Stimulated activated CD8-positive, alpha-beta memory T cell treated with anti-CD3 and anti-CD28 coated beads, Interleukin-15, amount 100 ng/mL, for 24 hours (primary cell): ENCODE measurements at places on chromosomes 3 and 15.

GRCh38 chr15:43285609-43286037, 18.9 kb upstream of the TGM5 start:
- DNase-seq = peak; percentile 13

DNA sequence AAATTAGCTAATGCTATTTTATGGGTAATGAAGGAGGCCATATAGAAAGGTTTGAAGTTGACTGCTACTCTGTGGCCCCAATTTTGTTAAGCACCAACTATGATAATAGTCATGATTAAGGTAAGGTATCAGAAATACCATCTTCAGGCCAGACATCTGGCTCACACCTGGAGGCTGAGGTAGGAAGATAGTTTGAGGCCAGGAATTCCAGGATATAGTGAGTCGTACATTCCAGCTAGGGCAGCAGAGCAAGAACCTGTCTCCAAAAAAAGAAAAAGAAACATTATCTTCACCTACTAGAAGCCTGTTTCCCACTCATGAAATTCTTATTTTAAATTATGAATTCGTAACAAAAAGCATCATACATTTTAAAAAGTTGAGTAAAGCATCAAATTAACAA, 64.4 kb downstream of the LRRC28 start:
- no peak for DNase-seq

DNA sequence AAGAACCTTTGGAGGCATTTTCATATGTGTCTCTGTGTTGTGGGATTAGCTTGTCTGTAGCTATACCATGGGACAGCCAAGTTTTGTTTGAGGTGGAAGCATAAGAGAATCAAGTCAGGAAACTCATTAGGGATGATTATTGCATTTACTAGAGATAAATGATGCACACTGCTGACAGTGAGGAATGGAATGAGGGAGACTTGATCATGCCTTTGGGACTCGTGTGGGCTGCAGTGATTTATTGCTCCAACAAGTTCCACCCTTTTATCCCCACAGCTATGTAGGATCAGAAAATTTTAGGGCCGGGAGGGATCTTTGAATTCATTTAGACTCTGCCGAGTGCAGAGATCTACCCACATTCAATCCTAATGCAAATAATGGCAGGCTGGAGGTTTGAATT, 16.3 kb downstream of the ZNF385D start:
- DNase-seq = no peak

- DNase-seq = no peak
These were observed 1.2 kb downstream of the GBE1 start for GRCh38 chr3:81760215-81760614.

- DNase-seq = no peak
These were observed 181.3 kb upstream of the WNT5A start for GRCh38 chr3:55668359-55668758.

GRCh38 chr15:98401029-98401428, 247.3 kb upstream of the IGF1R start:
- DNase-seq = no peak

DNA sequence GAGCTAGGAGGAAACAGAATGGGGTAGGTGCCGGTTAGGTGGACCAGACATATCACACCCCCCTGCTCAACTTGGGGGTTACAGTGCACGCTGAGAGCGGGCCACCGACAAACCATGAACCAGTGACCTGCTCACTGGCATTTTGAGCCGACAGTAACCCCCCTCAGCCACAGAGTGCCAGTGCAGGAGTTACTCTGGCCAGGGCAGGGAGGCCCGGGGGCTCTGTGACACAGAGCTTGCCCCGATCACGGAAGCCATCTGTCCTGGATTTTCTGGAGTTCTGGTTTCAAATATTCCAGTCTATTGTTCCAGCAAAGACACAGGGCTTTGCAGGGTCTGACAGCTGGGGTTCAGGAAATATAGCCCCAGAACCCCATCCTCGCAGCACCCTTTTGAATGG, 225.2 kb downstream of the VPS13C start:
- DNase-seq = no peak

DNA sequence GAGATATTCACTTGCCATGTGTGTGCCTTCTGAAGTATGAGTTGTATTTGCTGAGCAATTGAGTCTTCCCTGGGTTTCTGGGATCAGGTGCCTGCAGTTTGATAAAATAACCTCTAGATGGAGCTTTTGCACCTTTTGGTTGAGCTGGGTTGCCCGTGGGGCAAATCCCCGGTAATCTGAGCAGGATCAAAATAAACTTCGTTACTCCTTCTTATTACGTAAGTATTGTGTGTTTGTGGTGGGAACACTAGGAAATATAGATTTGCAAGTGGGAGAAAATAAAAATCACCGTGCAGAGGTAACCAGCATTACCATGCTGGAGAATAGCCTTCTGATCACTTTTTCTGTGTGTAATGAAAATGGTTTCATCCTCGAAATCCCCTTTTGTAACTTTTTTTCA, 277.4 kb upstream of the NR2E3 start:
- no peak for DNase-seq

GRCh38 chr3:13235897-13236296, 162.7 kb upstream of the IQSEC1 start:
- no peak for DNase-seq

GRCh38 chr15:73239564-73240215, 129.1 kb downstream of the HCN4 start:
- DNase-seq = no peak

DNA sequence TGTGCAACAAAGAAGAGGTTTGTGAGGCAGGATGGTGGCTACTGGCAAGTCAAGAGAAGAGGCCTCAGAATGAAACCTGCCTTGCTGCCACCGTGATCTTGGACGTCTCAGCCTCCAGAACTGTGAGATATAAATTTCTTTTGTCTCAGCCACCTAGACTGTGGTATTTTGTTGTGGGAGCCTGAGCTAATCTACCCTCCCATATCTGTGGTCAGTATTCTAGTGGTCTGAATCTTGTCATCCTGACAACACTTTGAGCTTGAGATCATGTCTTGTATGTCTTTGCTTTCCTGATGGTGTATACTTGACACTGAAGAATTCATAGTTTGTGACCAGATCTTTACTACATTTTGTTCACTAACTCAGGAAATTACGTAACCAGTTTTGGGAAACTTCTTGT, 240.6 kb upstream of the GOLIM4 start:
- no peak for DNase-seq

DNA sequence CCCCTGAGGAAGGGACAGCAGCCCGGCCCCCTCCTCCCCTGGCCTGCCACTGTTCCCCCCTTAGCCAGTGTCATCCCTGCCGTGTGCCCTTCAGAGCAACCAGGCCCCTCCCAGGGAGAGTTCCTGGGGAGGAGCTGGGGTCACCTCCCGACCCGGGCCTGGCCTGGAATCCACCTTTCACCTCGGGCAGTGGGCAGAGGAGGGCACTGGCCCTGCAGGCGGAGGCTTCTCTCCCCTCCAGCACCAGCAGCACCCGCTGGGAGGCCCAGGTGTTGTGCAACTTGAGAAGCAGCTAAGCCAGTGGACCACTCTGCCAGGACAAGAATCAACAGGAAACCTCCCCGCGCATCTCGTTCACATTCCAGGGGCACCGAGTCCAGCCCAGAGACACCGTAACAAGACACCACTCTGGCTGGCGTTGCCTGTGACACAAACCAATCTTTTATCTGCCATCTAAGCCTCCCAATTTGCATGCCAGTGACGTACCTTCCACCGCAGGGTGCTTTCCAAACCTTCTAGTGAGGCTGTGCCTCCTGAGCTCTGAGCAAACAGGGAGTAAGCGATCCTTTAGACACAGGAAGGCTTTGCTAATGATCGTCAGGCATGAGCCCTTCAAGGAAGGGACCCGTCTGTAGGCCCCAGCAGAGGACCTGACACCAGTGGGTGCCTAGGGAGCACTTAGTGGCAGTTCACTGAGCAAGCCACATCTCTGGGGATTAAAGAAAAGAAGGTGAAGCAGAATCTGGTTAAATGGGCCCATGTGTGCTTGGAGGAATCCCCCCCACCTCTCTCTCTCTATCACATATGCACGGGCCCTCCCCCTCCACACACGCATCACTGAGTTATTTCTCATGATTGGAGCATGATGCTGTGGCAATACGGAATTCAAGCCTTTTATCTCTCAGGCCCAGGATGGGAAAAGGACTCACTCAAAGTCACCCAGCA, 98.9 kb upstream of the TLE3 start:
- no peak for DNase-seq

GRCh38 chr3:43212914-43213611, 73.3 kb upstream of the SNRK start:
- no peak for DNase-seq

DNA sequence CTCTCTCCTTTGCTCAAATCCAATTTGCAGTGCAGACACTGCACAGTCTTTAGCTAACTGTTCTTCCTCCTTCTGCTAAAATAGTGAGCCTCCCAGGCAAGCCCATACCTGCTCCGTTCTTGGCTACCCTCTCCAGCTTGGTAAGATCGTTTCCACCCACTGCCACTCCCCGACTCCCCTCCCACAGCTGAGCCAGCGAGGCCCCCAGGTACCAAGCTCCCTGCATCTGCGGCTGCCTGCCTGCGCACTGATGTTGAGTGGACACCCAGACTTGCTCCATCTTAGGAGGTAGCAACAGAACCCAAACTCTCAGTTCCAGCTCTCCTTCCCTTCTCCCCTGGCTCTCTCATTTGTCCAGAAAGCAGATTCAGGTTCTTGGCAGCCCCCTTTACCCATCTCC, 7.9 kb upstream of the TNK2 start:
- DNase-seq = no peak

DNA sequence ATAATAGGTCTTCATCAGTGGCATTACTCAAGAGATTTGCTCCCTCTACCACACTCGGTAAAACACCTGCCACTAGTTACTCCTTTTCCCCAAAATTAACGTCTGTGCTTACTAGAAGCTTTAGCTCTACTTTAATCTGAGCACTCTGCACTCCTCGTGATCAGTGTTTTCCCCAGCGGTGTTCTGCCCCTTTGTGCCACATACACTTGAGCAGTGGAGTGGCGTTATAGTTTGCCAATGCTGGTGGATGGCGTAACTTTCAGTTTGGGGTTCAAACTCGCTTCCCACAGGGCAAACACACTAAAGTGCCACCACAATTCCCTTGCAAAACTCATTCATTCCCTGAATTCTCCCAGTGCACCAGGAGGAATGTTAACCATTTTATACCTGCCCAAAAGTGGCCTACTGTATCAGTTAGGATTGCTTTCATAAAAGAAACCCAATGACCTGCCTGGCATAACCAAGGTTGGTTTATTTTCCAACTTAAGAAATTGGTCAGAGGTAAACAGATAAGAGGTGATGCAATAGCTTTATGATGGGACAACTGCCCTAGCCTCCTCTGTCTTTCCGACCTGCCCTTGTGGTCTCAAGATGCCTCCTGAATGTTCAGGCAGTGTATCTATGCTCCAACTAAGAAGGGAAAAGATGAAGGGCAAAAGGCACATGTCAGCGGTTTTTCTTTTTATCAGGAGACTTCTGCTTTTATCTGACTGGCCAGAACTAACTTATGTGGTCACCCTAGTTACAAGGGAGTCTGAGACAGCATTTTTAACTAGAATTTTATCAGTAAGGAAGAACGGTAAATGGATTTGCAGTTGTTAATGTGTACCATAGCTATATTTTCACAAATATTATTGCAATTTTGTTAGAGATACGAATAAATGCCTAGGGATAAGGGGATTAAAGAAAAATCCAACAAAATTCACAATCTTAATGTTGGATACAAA, 83.9 kb downstream of the FSIP1 start:
- no peak for DNase-seq

DNA sequence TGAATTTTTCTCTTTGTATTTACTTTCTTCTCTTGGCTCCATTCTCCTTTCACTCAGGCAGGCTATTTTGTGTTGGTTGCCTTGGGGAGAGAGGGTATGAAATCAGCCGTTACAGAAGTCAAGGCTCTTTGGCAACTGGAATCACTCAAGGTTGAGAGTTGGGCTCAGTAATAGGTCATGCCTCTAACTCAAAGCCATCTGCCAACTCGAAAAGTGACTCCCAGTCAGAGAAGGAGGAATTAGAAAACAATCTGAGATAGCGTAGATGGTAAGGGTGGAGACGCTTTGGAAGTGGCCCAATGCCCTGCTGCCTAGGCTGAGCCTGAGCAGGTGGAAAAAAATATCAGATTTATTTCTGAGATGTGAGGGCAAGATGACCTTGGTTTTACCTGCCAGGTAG, 205.7 kb upstream of the ST8SIA2 start:
- no peak for DNase-seq

GRCh38 chr3:171940151-171940649, 97.1 kb downstream of the TMEM212 start:
- no peak for DNase-seq

DNA sequence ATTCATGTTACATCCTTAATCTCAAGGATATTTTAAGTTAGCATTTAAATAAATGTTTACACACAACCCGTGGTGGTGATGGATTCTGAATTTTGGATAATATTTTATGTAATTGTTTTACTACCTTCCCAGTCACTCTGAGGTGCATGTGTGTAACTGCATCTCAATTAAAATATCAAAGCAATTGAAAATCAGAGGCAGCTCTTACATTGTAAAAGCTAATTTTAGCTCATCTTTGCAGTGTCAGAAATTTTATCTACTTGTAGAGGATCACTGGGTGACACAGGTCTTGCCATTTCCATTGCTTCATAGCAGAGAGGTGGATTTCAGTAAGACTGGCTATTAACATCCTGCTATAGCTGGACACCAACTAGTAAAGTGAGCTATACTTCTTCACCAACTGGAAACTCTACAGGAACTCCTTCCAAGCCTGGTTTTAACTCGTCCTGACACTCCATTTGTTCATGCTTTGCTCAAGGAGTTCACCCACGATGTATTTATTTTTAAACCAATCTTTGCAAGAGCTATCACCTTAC, 19.6 kb upstream of the MITF start:
- DNase-seq = no peak

DNA sequence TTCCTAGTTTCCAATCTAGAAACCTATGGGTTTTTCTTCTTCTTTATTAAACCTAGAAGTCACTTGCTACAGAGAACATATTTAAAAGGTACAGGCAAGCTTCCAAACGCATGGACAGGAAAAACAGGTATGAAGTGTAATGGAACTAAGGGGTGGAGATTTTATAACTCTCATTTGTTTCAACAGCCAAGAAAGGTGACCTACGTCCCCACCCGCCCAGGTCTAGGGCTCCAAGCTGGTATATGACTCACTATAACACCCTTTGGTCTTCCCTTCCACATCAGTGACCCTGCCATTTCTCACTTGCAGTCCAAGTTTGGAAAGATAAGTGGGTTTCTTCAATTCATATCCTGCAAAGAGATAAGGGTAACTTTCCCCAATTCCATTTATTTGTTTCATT, 6.0 kb upstream of the LIPH start:
- no peak for DNase-seq

GRCh38 chr15:78338781-78339180, 1.4 kb upstream of the CRABP1 start:
- no peak for DNase-seq

- DNase-seq = no peak
These were observed 56.8 kb downstream of the DNAJB8 start for GRCh38 chr3:128409624-128410581.
